ENCODE measurements at places on chromosomes 5 and 9.

GRCh38 chr5:41754857-41755256 lies 115.4 kb downstream of the OXCT1 start:
- no peak for DNase-seq

DNA sequence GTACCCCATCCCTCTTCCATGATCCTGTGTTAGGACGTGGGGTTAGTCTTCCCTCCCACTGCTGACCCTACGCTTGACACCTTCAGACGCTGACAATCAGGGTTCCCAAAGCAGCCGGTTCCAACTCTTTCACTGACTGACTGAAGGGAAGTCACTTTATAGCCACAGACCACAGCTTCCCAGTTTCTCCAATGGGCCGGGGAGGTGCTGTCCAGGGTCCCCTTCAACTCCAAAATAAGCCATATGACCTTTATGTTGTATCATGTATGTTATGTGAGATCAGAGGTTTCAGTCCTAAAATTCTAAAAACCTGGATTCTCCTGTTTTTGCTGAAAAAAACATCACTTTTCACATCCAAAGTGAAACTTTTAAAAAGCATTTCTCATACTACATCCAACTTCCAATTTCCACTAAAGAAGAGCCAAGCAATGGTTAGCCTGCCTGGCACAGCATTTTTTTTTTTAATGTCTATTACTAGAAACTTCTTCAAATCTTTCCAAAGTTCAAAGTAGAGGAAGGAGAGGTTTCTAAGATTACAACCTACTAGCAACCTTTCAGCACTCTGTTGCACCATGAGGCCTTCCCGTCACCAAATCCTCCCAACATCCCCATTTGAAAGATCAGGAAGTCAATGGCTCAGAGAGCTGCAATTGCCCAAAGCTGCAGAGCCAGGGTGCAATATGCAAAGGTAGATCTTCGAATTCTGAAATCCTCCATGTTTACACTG lies 5.2 kb downstream of the EPB41L4B start:
- no peak for DNase-seq

DNA sequence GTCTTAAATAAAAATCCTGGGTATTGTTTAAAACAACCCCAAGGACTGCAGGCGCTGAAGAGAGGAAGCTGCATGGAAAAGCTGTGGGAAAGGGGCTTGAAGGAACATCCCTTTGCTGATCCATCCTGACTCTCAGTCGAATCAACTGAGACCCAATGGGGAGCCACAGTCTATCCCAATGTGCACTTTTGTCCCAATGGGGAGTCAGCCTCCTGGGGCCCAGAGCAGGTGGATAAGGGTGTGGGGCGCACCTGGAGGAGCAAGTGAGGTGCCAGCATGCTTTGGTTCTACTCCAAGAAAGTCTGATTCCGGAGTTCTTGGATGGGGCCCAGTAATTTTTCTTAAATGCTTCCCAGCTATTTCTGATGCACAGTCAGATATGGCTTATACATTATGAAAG lies 118.1 kb downstream of the COL23A1 start:
- no peak for DNase-seq

GRCh38 chr5:71924980-71925379 lies 182.3 kb upstream of the MAP1B start:
- DNase-seq: no peak

DNA sequence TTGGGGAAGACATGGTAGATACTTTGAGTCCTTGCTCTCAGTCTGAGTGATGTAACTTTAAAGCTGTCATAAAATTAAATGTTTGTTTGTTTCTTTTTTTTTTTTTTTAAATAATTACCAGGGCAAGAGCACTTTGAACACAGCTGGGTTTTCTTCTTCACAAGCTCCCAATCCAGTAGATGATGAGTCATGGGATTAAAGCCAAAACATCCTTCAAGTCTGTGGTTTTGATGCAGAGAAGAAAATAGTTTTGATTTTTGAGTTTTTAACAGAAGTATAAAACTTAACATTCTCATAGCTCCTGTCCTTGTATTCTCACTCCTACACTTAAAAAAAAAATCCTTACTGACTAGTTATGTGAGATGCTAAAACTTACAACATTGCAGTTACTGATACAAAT lies 34.8 kb upstream of the IL31RA start:
- DNase-seq: no peak

DNA sequence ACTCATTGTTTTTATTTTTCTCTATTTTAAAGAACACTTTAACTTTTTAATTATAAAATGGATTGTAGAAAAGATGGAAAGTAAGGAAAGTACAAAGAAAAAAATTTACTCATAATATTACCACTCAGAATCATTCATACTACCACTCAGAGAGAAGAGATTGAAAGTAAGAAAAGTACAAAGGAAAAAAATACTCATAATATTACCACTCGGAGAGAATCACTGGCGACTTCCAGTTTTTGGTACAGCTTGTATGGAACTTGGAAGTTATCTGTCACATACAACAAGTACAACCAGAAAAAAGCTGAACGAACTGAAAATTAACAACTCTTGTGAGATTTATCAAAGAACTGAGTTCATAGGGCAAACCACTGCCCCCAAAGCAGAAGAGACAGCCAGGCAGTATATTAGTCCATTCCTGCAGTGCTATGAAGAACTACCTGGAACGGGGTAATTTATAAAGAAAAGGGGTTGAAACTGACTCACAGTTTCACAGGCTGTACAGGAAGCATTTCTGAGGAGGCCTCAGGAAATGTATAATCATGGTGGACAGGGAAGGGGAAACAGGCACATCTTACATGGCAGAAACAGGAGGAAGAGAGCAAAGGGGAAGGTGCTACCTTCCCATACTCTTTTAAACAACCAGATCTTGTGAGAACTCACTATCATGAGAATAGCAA lies 183.9 kb downstream of the SMARCA2 start:
- no peak for DNase-seq

DNA sequence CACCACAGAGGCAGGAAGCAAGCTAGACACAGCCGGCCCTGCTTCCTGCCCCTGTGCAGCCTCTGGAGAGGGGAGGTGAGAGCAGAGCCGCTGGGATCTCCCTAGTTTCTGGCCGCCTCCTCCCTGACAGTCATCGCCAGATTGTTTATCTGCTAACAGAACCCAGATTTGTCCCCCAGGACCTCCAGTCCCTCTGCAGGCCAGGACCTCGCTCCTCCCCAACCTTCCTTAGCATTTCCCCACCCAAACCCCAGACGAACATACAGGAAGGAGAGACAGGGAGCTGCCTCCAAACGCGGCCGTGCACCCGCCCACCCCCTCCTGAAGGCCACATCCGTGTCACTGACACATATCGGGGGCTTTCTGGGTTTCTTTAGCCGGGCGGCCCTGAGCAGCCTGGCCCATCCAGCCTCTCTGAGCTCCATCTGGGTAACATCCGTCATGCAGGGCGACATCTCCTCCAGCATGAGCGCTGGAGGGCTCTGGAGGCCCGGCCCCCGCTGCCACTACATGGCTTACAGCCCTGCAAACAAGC lies 47.5 kb downstream of the DBH start:
- DNase-seq: no peak

GRCh38 chr9:16367605-16368231 lies 502.8 kb downstream of the BNC2 start:
- DNase-seq: no peak

- no peak for DNase-seq
These were observed 45.2 kb downstream of the CYSTM1 start for GRCh38 chr5:140220032-140220697.

DNA sequence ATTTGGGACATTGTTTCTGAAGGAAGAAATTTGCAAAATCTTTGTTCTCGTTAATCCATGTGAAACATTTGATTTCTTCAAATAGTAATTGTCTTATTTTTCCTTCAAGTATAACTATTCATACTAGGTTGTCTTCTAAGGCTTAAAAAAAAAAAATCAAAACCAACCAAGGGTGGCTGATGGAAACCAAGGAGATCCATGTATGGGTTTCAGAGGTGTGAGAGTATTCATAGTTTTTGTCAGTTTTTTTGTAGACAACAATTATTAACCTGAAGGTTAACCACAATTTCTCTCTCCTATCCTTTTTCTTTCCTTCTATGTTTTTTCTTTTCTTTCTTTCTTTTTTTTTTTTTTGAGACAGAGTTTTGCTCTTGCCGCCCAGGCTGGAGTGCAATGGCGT lies 35.4 kb downstream of the KDM4C start:
- no peak for DNase-seq

DNA sequence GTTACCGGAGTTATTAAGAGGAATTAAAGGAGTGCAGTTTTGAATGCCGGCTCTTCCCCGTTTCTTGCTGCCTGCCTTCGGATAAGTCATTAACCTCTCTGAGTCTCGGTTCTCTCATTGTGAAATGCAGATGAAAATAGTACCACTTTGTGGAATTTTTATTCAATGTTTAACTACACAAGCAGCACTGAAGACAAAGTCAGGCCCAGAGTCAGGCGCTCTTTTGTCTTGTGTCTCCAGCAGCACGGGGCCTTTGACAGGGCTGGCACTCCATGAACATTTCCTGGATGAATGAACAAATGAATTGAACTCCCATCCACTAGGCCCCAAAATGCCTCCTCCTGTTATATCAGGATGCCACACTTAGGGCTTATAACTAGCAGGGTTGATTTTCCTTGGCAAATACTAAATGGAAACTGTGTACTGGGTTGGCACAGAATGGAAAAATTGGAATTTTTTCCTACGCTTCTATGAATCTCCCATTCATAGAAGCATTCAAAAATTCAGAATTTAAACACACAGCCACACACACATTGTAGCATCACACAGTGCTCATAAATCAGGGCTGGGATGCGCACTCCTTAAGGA lies 332.8 kb downstream of the MLLT3 start:
- no peak for DNase-seq

DNA sequence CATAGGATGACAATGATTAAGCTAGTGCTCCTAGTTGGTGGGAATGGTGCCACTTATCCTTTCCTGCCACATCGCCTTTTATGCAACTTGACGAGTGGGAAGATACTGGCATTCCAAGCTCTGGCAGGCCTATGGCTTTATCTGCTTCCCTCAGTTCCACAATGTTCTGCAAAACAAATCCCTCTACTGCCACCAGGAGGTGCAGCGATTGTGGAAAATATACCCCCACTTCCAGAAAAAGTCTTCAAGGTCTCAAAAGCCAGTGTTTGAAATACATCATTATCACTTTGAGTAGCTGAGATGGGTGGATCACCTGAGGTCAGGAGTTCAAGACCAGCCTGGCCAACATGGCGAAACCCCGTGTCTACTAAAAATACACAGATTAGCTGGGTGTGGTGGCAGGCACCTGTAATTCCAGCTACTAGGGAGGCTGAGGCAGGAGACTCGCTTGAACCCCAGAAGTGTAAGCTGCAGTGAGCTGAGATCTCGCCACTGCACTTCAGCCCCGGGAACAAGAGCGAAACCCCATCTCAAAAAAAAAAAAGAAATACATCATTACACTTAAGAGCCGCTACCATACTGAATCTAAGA lies 3.4 kb downstream of the CLINT1 start:
- DNase-seq: no peak

DNA sequence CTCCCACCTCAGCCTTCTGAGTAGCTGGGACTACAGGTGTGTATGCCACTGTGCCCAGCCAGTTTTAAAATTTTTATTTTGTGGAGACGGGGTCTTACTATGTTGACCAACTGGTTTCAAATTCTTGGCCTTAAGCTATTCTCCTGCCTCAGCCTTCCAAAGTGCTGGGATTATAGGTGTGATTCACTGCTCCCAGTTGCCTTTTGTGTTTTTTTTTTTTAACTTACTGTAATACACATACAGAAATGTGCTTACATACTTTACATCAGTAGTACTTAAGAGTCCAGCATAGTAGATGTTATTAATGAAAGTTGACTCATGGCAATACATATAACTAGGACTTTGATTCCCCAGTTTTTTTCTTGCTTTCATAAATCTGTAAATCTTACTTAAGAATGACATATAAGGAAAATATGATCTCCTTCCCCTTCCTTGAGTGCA lies 4.7 kb downstream of the MAN2A1 start:
- no peak for DNase-seq

DNA sequence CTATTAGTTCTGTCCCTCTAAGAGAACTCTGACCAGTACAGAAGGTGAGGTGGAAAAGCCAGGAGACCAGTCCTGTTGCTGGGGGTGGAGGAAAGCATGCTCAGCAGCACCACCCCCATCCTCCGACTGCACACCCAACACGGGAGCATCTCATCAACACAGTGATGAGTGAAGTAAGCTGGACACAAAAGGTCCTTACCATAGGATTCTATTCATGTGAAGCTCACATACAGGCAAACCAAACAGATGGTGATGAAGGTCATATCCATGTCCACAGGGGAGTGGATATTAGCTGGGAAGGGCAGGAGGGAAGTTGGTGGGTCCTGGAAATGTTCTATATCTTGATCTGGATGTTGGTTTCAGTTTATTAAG lies 14.8 kb upstream of the MARCHF6 start:
- DNase-seq: no peak

DNA sequence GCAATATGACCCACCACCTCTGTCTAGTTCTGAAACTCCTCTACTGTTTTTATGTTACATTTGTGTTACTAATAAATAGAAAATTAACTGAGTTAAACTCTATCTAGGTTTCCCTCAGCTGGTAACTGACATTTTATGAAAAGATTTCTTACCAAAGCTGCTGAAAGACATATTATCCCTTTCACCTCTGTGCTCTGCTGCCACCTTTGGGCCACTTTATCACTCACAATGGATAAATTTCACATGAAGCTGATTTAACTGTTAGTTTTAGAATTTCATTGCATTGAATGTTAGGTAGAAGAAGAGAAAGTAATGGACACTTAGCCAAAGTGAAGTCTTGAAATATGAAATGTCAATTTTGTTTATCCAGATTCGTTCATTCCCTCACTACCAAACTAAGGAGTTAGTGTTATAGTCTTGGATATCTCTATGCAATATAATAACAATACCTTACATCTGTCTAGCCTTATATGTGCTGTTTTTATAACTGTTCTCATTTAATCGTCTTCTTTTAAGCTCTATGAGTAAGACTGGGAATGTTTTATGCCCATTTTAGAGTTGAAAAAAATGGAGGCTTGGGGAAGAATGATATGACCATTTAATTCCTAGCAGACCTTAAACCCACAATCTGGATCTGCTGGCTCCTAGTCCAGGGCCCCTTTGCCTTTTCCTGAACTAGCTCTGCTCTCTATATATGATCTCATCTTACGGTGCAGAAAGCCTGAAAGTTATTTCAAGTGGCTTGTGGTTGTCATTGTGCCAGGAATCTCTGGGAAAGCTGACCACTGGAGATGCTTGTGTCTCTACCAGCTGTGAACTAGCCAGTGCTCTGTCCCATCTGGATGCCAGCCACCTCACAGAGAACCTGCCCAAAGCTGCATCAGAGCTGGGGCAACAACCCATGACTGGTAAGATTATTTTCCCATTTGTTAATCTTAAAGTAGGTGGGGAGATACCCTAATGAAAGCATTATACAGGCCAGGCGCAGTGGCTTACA lies 97.1 kb downstream of the GOLPH3 start:
- no peak for DNase-seq

GRCh38 chr9:33620738-33621439 lies 96.8 kb downstream of the ANKRD18B start:
- no peak for DNase-seq

GRCh38 chr9:133493428-133493827 lies 14.5 kb upstream of the SLC2A6 start:
- DNase-seq: no peak

All from omental fat pad (tissue), 4 donors.